ENCODE measurements at places on chromosomes 3 and 15.

DNA sequence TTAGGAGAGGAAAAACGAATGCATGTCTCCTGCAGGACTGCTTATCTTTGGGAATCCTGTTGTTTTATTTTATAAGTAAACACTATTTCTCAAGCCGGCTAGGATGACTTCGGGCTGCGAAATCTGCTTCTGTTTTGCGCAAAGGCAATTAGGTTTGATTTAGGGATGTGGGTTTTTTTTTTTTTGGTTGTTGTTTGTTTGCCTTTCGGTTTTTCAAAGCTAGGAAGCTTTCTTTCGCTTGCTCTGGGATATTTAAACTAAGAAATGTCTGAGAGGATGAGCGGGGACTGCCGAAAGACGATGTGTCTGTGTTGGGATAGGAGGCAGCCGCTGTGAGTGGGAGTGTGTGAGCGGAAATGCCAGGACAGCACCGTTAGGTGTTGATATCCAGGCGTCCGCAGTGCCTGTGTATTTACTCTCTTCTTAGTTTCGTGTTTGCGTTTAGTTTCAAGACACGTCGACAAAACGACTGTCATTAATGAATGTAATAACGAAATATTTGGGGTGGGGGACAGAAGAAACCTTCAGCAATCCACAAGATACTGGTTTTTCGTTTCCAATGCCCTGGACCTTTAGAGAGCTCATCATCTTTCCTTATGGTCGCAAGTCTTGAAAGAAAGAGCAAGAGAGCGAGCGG, 604 bp downstream of the ISL2 start:
- no peak for DNase-seq

DNA sequence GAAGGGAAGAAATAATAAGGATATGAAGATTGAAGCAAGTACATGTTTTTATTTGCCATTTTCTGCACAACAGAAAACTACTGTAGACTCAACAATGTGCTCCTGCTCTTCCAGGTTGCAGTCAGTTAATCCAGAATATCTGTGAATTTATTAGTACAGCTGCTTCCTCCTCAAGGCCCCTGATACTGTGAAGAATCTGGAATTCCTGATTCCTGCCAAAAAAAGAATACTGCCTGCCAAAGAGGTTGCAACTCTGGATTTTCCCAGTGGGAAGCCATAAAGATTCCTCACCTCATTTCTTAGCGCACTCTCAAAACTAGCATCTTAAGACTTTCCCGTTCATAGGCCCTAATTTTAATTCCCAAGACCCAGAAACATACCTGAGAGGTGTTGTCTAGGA, 33.6 kb upstream of the LRRC3B start:
- DNase-seq, result no peak

DNA sequence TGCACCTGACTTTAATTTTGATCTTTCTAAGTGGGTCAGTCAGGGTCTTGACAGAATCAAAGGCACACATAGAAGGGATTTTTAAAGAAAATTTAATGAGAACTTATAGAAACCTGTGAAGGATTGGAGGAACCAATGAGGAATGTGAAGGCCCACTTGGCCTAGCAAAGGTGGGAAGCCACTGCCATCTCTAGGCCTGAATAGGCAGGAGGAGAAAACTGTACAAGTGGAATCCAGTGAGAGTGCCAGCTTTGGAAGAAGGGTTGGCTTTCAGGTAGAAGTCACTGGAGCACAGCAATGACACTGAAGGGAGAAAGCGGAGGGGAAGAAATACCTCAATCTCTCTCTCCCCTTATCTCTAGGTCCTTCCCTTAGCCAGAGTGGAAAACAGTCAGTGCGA, 380.7 kb upstream of the KCNMB2 start:
- DNase-seq, result no peak

DNA sequence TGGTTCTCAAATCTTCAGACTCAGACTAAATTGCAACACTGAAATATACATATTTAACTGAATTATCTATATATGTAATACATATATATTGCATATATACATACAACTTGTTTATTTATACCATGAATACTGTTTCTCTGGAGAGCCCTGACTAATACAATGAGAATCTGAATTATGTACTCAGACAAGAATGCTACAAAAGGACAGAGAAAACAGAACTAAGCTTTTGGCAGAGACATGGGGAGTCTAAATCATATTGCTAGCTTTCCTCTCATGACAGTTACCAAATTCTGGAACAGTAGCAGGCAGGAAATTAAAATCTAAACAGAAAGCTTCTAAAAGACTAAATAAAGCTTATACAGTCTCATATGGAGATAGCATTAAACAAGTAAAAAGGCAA, 142.4 kb upstream of the KCNMB2 start:
- no peak for DNase-seq

- no peak for DNase-seq
Measured at GRCh38 chr15:74762791-74763150, 14.1 kb downstream of the CYP1A2 start.

DNA sequence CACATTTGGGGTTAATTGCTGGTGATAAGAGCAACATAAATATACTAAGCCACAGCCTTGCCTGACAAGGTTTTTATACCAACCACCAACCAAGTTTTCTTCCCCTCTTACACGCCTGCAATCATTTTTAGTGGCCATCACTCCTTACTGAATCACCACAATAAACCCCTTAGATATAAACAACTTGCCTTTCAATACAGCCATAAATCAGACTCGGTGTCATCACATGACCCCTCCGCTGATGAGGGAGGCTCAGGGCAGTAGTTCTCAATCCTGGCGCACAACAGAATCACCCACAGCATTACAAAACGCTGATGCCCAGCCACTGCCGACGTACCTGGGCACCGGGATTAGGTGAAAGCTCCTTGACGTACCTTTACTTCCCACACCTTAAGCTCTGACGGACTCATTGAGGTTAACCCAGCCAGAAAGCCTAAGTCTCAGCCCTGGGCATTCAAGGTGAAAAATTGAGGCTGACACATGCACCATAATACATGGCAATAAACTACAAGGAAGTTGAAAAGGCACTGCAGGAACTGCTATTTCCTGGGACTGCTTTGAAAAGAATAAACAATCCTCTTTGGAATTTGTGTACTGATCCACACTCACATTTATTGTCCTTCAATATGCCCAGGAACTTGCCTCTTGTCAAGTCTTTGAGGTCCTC, 17.1 kb downstream of the ADCY5 start:
- DNase-seq, result no peak

DNA sequence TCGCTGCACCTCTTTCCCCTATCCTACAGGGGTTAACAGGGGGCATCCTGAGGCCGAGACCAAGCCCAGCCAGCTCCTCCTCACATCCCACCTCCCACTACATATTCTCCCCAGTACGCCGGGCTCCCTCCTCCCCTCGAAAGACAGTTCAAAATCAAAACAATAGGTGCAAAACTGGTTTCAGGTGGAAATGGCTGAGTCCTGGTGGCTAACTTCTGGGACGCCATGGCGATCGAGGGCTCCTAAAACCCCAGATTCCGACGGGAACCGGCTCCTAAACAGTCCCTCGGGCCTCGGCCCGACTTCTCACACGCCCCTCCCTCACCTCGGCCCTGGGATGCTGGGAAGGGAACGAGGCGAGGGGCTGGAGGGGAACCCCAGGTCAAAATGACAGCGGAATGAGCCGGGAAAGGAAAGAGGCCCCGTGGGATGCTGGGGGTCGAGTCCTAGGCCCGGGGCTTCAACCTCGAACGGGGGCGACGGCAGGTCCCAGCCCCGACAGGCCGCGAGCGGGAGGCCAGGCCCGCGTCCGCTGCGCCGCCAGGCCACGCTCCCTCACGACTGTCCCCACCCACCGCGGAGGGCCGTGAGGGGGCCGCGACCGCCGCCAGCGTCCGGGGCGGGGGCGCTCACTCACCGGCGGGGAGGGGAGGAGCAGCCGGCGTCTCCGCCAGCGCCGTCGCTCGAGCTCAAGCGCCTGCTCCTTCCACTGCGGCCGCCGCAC, 492 bp downstream of the TMCC1 start:
- peak; percentile 75 for DNase-seq

- DNase-seq, result no peak
Measured at GRCh38 chr3:12608376-12608775, 51.5 kb downstream of the MKRN2 start.

DNA sequence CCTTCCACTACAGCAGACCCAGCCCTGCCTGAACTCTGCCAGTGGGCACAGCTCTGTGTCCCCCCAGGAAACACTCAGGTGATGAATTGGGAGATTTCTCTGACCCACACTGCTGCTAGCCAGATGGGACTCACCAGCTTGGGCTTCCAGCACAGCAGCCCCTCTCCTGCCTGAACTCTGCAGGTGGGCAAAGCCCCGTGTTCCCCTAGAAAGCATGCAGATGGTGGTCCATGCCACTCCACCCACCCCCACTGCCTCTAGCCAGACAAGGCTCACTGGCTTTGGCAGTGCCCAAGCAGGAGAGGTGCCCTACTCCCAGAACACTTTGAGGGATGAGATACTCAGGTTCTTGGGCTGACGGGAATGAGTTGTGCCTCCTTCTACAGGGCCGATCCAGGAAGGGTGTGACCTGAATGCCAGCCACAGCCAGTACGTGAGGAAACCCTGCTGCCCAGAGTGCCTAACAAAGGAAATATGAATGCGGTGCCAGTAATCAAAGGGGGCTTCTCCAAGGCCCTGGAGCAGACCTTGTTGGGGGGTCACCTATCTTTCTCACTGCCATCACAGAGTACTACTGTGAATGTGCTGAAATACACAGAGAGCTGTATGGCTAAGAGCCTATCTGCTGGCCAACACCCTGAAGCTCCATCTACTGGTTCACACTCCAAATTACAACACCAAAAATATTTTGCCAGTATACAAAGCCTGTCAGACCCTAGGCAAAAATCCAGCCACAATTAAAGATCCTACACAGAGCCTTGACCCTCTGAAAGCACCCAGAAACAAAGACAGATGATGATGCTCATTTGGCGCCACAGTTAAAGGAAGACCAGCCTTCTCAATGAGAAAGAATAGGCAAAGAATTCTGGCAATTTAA, 61.9 kb downstream of the BTLA start:
- no peak for DNase-seq

GRCh38 chr3:122797291-122797690, 2.4 kb downstream of the SLC49A4 start:
- no peak for DNase-seq

GRCh38 chr3:188002626-188003138, 151.3 kb upstream of the LPP start:
- DNase-seq, result no peak

DNA sequence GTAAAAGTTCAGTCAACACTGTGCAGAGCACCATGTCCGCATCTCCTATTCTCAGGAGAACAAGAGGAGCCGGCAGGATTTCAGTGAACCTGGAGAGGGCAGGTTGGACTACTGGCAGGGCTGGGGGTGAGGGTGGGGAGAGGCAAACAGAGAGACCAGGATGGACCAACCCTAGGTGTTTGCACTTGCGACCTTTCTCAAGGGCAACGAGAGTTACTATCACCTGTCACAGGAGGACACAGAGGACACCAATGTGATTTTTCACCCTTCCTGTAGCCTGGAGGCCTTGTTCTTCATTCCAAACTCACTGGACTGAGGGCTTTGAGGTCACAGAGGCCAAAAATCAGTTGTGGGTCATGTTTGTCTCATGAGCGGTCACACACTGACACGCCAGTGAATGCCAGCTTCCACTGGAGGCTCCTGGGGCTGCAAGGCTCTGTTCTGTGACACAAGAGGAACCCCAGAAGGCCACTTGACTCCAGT, 89.5 kb downstream of the CPN2 start:
- DNase-seq, result no peak

GRCh38 chr15:90271459-90272166, 6.1 kb downstream of the NGRN start:
- DNase-seq, result no peak

GRCh38 chr3:126207166-126207565, 26.8 kb upstream of the ALDH1L1 start:
- no peak for DNase-seq

- DNase-seq, result no peak
Measured at GRCh38 chr15:79924379-79924778, 27.6 kb upstream of the MTHFS start.

Measured in activated CD8-positive, alpha-beta memory T cell treated with anti-CD3 and anti-CD28 coated beads, Interleukin-2, amount 50 U/mL, for 4 hours (primary cell).